ENCODE measurements at places on chromosomes 2 and 18.

GRCh38 chr2:128456281-128456680 is 137.6 kb upstream of the HS6ST1 start:
- no peak for DNase-seq

DNA sequence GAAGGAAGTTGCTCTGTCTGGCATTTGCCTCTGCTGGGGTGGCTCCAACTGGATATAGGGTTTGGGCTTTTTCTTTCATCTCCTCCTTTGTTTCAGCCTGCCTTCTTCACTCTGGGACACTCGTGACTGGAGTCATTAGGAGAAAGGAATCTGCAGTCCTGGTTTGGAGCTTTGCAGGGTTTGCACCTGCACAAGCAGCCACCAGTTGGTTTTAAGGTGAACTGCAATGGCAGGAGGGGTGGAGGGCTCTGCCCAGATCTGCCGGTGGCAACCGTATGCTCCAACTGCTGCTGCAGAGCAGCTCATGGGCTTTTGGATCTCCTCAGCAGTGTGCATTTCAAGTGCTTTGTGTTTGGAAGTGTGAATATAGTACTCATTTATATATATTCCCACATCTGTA is 131.3 kb upstream of the MGAT5 start:
- DNase-seq = no peak

- DNase-seq = no peak
These were observed 130.6 kb downstream of the CLIP4 start for GRCh38 chr2:29245742-29246382.

- DNase-seq = no peak
These were observed 263.7 kb downstream of the ATAD2B start for GRCh38 chr2:23662941-23663920.

DNA sequence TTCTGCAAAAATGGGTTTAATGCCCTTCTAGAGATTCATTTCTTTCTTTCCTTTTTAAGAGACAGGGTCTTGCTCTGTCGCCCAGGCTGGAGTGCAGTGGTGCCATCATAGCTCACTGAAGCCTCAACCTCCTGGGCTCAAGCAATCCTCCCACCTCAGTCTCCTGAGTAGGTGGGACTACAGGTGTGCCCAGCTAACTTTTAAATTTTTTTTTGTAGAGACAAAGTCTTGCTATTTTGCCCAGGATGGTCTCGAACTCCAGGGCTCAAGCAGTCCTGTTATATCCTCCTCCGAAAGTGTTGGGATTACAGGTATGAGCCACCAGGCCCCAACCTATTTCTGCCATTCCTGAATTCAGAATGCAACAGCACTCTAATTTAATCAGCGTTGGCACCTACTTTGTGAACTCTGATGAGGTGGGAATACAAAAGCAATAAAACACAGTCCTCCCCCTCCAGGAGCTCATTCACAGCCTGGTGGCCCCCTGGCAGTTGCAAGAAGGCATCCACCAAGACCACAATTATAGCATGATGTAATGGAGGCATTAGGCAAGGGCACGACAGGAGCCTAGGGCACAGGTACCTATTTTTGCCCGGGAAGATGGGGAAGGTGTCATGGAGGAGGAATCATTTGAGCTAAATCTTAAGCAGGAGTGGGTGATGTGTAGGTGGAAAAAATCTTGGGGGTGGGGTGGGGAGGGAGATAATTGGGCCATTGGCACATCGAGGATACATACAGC is 5.1 kb downstream of the RHOB start:
- DNase-seq = no peak

DNA sequence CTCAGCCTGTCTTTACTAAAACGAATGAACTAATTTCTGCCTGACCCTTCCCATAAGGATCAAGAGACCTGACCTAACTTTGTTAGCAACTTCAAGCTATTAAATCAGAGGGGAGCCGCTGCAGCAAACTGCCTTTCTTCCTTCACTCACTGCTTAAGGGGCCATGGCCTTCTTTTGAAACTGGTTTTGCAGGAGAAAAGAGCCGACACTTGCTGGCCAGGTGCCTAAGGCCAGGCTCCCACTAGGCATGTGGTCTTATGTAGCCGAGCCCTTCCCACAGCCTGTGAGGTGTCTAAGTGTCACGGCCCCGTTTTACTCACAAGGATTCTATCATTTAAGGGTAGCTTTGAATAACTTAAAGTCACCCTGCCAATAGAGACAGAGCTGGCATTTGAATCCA is 130.8 kb downstream of the ZNF236 start:
- no peak for DNase-seq

DNA sequence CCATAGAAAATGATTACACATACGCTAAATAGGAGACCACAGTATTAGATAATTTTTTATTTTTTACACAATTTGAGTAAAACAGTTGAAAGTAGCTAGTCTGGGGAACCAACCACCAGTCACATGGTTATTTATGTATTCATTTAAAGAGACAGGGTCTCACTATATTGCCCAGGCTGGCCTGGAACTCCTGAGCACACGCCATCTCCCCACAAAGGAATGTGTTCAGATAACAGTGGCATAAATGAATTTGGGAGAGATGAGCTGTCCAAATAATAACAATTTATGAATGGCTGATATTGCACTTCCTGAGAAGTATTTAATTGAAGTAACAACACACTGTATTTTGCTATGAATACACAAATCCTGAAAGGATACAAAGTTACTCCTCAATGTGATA is 39.7 kb downstream of the KIDINS220 start:
- DNase-seq = no peak

- no peak for DNase-seq
These were observed 172.3 kb upstream of the SLC35G4 start for GRCh38 chr18:11437046-11437445.

DNA sequence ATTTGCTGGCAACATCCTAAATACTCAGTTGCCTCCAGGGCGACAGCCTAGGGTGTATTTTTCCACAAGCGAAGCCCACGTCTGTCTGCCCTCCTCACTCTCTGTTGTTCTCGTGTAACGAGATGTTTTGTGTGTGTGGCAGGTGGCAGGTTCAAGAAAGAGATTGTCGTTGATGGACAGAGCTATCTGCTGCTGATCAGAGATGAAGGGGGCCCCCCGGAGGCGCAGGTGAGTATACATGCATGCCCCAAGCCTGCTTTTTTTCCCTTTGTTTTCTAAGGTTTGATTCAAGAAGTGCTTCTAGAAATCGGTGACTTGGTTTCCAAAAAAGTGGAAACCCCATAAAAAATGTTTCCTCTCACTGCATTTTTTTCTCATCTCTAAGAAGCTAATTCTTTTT is 247.0 kb downstream of the AGAP1 start:
- DNase-seq = no peak

Data from effector CD8-positive, alpha-beta T cell (primary cell).